EH (cell line): ENCODE measurements at places on chromosomes 16 and 17.

- DNase-seq: peak; percentile 79
These were observed 47.2 kb downstream of the ANKRD11 start for GRCh38 chr16:89442990-89443726.

DNA sequence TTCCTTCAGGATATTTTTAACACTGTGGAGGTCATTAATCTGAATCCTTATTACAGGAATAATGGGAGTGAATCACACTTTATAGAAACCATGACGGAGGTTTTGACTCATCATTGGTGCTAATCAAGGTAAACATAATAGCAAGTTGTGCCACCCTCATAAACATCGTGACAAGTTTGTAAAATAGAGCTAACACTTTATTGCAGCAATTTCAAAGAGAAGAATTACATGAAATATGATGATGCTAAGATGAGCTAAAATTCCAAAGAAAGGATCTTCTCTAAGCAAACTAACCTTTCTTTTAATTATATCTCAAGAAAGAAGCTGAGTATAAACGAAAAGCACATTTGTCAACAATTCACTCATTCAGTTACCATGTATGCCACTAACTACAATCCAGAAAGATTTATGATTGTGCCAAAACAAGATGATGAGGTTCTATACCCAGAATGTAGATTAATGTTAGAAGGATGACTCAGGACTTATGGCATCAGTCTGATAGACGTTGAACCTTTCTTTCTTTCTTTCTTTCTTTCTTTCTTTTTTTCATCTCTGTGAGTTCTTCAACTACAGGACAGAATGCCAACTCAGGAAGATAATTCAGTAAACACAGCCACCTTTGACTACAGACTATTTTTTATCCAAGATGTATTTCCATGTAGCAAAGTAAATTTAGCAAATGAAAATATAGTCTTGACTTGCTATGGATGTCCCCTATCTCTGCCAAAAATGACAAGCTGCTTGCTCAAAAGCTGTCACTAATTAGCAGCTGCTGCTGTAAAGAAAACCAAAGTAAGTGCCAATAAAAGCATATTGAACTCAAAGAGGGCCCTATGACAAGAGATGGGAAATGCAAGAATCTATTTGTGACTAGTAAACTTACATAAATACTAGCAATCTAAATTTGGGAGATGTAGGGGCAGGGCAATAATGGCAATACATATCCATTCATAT is 23.3 kb downstream of the STAT5B start:
- peak; percentile 74 for DNase-seq

GRCh38 chr17:55295411-55296170 is 30.8 kb downstream of the HLF start:
- DNase-seq: peak; percentile 53

DNA sequence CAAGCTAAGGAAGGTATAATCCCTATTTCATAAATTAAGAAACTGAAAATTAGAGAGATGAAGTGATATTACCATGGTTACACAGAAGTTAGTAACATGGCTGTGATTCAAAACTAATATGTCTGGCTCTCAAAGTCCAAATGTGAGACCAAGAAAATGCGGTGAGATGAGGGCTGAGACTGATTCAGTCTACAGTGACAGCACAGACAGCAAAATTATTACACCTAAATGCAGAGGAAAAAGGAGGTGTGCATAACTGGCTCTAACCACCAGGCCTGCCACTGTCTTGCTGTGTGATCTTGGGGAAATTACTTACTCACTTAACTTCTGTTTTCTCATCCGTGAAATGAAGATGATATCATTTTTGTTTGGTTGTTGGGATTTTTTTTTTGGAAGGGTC is 270.0 kb upstream of the SOX9 start:
- no peak for DNase-seq

DNA sequence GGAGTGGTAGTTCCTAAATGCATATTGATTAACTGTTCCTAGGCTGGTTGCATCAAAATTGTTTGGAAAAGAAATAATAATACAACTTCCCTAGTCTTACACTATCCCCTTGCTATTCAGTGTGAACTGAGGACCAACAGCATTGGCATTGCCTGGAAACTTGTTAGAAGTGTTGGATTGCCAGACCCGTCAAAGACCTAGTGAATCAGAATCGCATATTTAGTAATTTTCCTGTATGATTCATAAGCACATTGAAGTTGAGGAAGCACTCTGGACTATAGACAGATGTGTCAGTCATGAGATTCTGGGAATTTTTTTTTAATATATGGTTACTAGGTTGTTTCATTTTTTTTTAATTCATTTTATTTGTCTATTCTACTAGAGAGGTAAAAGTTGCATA is 34.7 kb upstream of the KCNJ16 start:
- DNase-seq: no peak

DNA sequence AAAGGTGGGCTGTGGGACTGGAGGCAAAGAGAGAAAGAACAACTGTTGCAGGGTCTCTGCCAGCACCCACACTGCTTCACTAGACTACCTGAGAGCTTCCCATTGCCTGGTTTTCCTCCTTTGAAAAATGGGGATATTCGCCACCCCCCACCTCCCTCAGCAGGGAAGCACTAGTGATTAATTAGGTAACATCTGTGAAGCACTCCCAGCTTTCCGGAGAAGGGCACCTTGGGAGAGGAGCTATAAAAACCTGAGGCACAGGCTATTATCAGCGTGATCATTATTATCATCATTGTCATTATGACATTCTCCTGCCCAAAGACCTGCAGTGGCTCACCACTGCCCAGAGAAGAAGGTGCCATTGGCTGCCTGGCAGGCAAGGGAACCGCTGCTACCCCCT is 83.5 kb downstream of the XYLT1 start:
- DNase-seq: no peak

DNA sequence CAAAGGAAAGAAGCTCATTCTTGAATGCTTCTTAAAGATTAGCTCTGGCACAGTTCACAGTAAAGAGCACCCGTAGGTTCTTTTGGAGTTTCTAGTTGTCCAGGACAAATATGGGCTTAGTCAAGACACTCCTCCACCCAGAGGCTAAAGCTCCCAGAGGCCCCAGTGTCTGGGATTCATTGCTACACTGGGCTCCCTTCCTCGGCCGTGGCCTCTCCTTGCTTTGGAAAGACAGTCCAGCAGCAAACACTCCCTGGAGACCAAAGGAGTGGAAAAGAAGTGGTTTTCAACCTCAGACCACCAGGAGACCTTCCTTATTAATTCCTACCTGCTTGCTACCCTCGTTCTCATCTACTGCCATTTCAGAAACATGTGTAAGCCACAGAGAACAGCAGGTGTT is 17.1 kb downstream of the PHB1 start:
- DNase-seq: no peak

- DNase-seq: peak; percentile 38
These were observed 1.0 kb upstream of the TTYH2 start for GRCh38 chr17:74212209-74212912.

DNA sequence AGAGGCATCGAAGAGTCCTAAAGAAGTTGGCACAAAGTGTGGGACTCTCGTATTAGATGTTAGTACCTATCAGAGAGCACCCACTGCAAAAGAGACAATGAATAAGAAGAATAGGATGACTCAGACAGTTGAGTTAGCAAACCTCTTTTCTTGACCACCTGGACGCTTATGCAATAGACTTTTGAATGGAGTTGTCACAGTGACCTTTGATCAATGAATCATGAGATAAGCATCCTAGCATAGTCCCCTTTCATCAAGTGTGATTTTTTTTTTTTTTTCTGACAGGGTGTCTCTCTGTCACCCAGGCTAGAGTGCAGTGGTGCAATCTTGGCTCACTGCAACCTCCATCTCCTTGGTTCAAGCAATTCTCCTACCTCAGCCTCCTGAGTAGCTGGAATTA is 1417.9 kb upstream of the GOT2 start:
- no peak for DNase-seq

GRCh38 chr16:2475413-2476344 is 752 bp downstream of the TBC1D24 start:
- no peak for DNase-seq

- no peak for DNase-seq
These were observed 15.4 kb upstream of the GFAP start for GRCh38 chr17:44930667-44931066.

GRCh38 chr16:83603723-83604570 is 203.8 kb upstream of the HSBP1 start:
- peak; percentile 21 for DNase-seq

- peak; percentile 71 for DNase-seq
These were observed 146.4 kb downstream of the SOCS1 start for GRCh38 chr16:11109566-11109965.

DNA sequence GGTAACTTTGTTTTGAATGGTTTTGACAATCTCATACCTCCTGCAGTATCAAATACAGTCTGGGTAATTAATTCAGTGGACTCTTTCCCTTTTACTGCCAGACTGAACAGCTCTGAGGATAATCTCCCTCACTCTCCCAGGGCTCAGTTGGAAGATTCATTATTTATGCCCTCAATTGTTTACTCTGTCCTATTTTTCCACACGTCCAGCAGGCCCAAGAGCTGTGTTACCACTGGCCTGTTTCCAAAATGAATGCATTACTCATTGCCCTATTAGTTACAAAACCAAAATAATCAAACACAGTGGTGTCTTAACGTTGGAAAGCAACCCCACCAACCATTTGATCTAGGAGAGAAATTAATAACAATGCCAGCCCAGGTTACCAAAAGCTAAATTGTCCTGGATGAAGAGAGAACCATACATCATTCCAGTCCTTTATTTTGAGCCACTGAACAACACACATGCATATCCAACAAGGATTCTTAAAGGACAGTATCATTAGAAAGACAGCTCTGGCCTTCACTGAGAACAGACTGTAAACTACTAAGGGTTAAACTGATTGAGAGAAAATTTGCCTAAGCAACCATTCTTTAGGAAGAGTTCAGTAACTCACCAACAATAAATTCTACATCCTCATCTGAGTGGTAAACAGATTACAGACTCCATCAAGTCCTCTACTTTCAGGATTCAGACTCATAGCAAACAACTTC is 34.5 kb downstream of the FAM222B start:
- DNase-seq: peak; percentile 93

- DNase-seq: peak; percentile 87
These were observed 55.5 kb downstream of the GRIN2A start for GRCh38 chr16:10126686-10127085.

- peak; percentile 39 for DNase-seq
These were observed 44.0 kb upstream of the ABCC11 start for GRCh38 chr16:48291303-48291702.

GRCh38 chr17:51244041-51244440 is 15.8 kb downstream of the MBTD1 start:
- no peak for DNase-seq

DNA sequence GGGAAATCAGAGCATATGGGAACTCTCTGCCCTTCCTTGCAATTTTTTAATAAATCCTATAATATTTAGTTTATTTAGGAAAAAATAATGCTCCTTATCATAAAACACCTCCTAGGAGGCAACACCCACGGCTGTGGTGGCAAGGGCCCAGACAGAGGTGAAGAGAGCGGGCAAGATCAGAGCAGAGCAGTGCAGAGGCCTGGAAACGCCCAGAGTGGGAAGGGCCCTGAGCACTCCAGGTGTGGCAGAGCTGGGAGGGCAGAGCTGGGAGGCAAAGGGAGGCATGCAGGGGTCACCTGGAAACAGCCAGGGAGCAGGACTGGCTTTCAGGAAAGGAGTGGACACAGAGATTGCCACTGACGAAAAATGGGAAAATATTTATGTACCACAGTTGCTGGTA is 17.3 kb downstream of the FBXO31 start:
- no peak for DNase-seq

DNA sequence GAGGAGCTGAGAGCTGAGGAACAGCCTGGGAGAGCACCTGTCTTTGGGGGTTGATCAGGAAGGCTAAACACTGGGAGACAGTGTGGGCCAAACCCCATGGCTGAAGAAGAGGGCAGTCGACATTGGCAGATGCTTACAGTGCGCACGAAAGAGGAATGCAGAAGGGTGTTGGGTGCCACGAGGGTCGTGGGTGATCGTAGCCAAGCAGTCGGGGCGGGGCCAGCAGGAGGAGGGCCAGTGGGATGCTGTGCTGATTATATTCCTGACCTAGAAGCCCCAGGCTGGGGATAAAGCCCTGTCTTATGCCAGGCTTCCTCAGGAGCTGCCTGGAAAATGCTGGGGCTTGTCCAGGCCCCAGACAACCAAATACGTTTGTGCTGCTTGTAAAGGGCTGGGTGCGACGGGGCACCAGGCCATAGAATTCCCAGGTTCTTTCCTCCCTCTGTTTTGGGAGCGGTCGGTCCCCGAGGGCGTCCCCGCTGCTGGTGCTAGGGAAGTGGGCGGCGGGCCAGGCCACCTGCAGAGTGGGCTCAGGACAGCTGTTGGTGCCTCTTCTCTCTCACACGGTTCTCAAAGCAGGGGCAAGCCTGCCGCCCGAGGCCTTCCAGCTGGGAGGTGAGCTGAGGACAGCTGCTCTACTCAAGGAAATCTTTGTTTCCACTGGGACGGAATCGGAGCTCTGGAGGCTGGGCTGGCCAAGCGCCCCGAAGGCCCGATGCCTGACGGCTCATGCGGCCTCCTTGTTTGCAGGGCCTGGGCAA is 10.0 kb downstream of the C1QTNF1 start:
- DNase-seq: no peak

DNA sequence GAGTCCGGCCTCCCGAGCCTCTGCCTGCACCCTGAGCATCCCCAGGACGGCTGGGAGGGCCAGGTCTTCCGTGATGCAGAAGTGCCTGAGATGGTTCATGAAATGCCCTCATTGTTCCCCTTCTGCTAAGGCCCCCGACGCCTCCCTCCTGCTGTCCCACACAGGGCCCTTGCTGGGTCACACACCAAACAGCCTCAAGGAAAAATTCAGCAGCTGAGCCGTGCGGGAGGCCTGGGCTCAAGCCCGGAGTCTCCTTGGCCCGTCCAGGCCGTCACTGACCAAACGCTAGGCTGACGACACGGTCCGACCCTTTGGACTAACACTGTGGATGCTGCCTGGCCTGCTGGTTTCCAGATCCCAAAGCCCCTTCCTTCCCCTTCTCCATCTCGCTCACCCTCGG is 90.2 kb downstream of the RTN4RL1 start:
- DNase-seq: no peak

DNA sequence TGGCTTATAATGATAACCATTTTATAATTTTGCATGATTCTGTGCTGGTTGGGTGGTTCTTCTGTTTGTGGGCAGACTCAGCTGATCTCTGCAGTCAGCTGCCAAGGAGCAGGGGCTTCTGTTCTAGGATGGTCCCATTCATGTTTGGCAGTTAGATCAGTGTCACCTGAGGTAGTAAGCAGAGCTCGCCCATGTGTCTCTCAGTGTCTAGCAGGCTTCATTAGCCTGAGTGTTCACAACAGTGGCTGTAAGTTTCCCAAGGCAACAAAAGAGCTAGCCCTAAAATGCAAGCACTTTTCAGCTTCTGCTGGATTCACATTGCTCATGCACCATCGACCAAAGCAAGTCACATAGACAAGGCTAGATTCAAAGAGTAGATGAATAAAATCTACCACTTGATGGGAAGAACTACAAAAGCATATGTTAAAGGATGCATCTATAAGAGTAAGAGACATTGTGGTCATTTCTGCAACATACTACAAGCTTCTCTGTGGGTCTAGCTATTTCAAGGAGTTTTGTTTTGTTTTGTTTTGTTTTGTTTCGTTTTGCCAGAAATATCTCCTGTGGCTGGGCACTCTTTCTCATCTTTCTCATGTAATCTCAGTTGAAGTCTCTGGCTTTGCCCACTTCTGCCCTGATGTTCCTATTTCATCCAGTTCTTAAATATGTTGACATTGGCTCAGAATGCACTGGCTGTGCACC is 180.8 kb downstream of the HS3ST4 start:
- no peak for DNase-seq

GRCh38 chr16:85436636-85437165 is 176.4 kb upstream of the GSE1 start:
- DNase-seq: no peak

GRCh38 chr16:69871708-69872107 is 79.4 kb upstream of the CLEC18A start:
- no peak for DNase-seq
